ENCODE measurements at places on chromosomes 11 and 22.

DNA sequence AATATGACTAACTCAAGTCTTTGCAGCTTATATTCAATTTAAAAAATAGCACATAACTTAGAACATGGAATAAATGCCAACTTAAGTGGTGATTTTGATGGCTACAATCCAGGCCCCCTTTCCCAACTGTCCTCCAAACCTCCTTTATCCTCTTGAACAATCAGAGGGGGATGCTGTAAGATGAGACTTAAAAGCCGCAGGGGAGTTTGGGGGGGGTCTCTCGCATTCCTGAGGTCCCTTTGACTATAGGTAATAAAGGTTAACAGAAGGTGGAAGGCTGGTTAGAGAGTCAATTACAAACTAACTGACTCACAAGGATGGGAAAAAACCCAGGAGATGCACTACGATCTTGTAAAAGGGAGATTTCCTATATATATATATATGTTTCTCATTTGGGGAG, 101.8 kb downstream of the KIRREL3 start:
- no peak overlapping the region for H3K27ac ChIP-seq
- DNase-seq = no peak
- no peaks in the 10 kb centered on the region for H3K36me3 ChIP-seq
- H3K27me3 ChIP-seq = no peaks in the 10 kb centered on the region

DNA sequence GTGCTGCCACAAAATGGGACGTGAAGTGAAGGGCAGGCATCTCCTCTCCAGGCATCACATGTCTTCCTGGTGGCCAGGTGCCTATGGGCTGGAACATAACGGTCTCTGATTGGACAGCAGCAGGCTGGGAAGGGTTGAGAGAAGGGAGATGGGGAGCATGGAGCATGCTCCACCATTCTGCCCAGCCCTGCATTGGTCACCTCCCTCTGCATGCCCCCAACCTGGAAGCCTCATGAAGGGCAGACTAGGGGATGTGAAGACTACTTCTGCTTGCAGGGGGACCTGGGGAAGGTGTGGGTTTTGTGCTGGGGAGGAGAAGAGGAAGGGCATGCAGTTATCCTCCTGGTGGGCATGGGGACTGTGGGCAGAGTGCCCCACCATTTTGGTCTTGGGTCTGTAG, 782.2 kb downstream of the TBC1D22A start:
- H3K36me3 ChIP-seq = no peaks in the 10 kb centered on the region
- no peaks in the 10 kb centered on the region for H3K4me1 ChIP-seq
- DNase-seq = no peak

DNA sequence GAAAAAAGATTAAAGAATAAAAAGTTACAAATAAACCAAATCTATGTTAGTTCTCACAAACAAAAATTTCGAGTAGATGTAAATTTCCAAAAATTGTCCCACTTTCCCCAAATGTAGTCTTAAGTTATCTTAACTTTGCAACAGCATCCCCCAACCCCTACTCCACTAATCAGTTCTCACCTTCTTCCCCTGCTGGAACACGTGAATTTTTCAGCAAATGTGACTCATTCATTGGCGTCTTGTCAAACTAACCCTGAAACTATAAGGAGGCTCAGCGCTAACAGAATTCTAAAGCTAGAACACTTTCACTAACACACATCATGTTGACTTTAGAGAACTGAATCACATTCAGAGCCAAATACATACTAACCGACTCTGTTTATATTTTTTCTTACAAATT, 46.1 kb downstream of the PHF21A start:
- peaks cover 11% of the 10 kb centered on the region for H3K4me1 ChIP-seq
- no peak for DNase-seq
- H3K27ac ChIP-seq = peak overlapping the region; percentile 47
- no peaks in the 10 kb centered on the region for H3K27me3 ChIP-seq
- no peaks in the 10 kb centered on the region for H3K36me3 ChIP-seq

GRCh38 chr11:111026241-111026640, 219.3 kb upstream of the POU2AF2 start:
- no peaks in the 10 kb centered on the region for H3K4me1 ChIP-seq
- no peak for DNase-seq
- no peaks in the 10 kb centered on the region for H3K36me3 ChIP-seq
- no peak overlapping the region for H3K27ac ChIP-seq
- no peak overlapping the region for H3K4me3 ChIP-seq

DNA sequence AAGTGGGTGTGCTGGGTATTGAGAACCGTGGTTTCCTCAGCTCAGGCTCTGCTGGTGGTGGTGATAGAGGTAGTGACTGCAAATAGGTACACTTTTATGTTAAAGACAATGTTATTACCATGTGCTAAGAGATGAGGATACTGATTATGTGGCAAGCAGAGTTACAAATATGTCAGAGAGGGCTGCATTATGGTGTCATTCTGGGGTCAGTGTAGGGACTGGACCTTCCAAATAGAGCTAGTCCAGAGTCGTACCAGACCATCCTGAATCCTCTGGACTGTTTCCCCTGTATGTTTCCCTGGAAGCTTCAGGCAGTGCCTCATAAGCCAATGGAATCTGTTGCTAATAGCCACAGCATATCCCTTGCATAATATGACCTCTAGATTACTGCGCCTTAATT, at the start of gene DNAJB7:
TSS of gene DNAJB7 (minus strand) at position 101 of the 400 bp plus-strand sequence. CDS start 119 bp downstream, outside the sequence.
- H3K4me1 ChIP-seq = peaks cover 7% of the 10 kb centered on the region
- peaks cover 22% of the 10 kb centered on the region for H3K36me3 ChIP-seq
- H3K4me3 ChIP-seq = no peak within 1 kb of the TSS
- no peaks in the 10 kb centered on the region for H3K27me3 ChIP-seq
- H3K27ac ChIP-seq = no peak within 1 kb of the TSS
- DNase-seq = no peak

- H3K27ac ChIP-seq = no peak overlapping the region
- H3K4me1 ChIP-seq = peaks cover 3% of the 10 kb centered on the region
- no peaks in the 10 kb centered on the region for H3K27me3 ChIP-seq
- no peak for DNase-seq
- H3K4me3 ChIP-seq = no peak overlapping the region
Measured at GRCh38 chr22:46798366-46799350, 36.2 kb downstream of the TBC1D22A start.

- H3K4me1 ChIP-seq = peaks cover 17% of the 10 kb centered on the region
- H3K36me3 ChIP-seq = peaks cover 45% of the 10 kb centered on the region
- no peak for DNase-seq
- no peak overlapping the region for H3K27ac ChIP-seq
Measured at GRCh38 chr11:1278766-1279673, 30.4 kb downstream of the TOLLIP start.

DNA sequence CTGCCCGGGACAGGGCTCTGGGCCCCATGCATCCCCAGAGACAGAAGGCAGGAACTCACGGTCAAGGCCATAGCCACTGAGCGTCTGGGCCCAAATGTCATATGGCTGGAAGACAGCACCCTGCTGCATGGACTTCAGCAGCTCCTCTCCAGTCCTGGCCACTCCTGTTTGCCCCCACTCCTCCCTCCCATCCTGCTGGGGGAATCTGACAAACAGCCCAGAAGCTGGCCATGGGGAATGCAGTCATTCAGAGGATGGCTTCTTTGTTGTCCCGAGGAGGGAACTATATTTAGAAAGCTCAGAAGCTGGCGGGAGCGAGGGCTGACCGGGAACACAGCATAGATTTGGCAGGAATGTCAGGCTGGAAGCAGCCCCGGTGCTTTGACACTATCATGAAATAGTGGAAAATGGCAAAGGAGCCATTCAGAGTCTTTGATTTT, 35.0 kb downstream of the DKK3 start:
- H3K27me3 ChIP-seq = no peaks in the 10 kb centered on the region
- H3K27ac ChIP-seq = peak overlapping the region; percentile 67
- no peak overlapping the region for H3K4me3 ChIP-seq
- DNase-seq = no peak
- peaks cover 15% of the 10 kb centered on the region for H3K4me1 ChIP-seq

- H3K27me3 ChIP-seq = no peaks in the 10 kb centered on the region
- H3K4me3 ChIP-seq = no peak overlapping the region
- H3K27ac ChIP-seq = no peak overlapping the region
- H3K4me1 ChIP-seq = no peaks in the 10 kb centered on the region
Measured at GRCh38 chr11:83793310-83793709, 507.1 kb upstream of the CCDC90B start.

GRCh38 chr11:77269484-77270123, 31.9 kb downstream of the GDPD4 start:
- H3K36me3 ChIP-seq = no peaks in the 10 kb centered on the region
- H3K27ac ChIP-seq = no peak overlapping the region
- H3K4me3 ChIP-seq = no peak overlapping the region
- no peaks in the 10 kb centered on the region for H3K4me1 ChIP-seq
- no peak for DNase-seq
- H3K27me3 ChIP-seq = peaks cover 6% of the 10 kb centered on the region

GRCh38 chr11:102926961-102927623, 28.4 kb downstream of the MMP13 start:
- no peak overlapping the region for H3K27ac ChIP-seq
- H3K4me1 ChIP-seq = no peaks in the 10 kb centered on the region
- no peak for DNase-seq
- H3K36me3 ChIP-seq = no peaks in the 10 kb centered on the region
- H3K27me3 ChIP-seq = no peaks in the 10 kb centered on the region

DNA sequence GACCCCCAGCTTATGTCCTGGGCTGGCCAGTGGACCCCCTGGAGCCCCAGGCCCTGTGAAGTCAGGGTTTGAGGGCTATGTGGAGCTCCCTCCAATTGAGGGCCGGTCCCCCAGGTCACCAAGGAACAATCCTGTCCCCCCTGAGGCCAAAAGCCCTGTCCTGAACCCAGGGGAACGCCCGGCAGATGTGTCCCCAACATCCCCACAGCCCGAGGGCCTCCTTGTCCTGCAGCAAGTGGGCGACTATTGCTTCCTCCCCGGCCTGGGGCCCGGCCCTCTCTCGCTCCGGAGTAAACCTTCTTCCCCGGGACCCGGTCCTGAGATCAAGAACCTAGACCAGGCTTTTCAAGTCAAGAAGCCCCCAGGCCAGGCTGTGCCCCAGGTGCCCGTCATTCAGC, 24.6 kb downstream of the CSF2RB start:
- H3K4me1 ChIP-seq = no peaks in the 10 kb centered on the region
- peaks cover 8% of the 10 kb centered on the region for H3K27me3 ChIP-seq
- H3K4me3 ChIP-seq = no peak overlapping the region
- no peak for DNase-seq
- H3K27ac ChIP-seq = no peak overlapping the region
- H3K36me3 ChIP-seq = no peaks in the 10 kb centered on the region

GRCh38 chr22:36914390-36914752, 943 bp downstream of the CSF2RB start:
- H3K36me3 ChIP-seq = no peaks in the 10 kb centered on the region
- DNase-seq = no peak
- peak overlapping the region; percentile 39 for H3K4me3 ChIP-seq
- H3K4me1 ChIP-seq = no peaks in the 10 kb centered on the region
- peaks cover 22% of the 10 kb centered on the region for H3K27me3 ChIP-seq

GRCh38 chr11:32325187-32325586, 110.2 kb downstream of the WT1 start:
- H3K36me3 ChIP-seq = no peaks in the 10 kb centered on the region
- DNase-seq = no peak
- H3K27me3 ChIP-seq = no peaks in the 10 kb centered on the region
- no peak overlapping the region for H3K4me3 ChIP-seq

DNA sequence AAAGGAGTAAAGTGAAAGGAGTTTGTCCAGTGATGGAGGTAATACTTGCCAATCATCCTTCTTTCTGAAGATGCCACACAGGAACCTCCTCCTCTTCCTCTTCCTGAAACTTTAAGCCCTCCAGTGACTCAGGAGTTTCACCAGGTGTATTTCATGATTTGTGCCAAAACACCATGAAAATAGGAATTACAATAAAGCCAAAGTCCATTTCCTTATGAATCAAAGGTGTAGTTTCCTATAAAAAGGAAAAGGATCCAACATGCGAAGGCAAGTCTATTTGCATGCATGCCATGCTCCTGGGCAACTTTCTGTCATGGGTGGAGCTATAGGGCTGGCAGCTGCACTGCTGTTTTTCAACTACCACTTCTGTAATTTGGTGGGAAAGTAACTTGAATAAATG, 9.8 kb upstream of the POU2AF1 start:
- no peaks in the 10 kb centered on the region for H3K36me3 ChIP-seq
- peaks cover 14% of the 10 kb centered on the region for H3K4me1 ChIP-seq
- no peaks in the 10 kb centered on the region for H3K27me3 ChIP-seq
- H3K27ac ChIP-seq = peak overlapping the region; percentile 67
- DNase-seq = no peak
- H3K4me3 ChIP-seq = no peak overlapping the region
